ENCODE measurements at places on chromosomes 16 and 17. TPM values are rescaled to one million over a fixed set of nuclear protein-coding genes. Genes with fewer than 3 reads are reported as not detected.

ATP2C2 gene
- not detected for total RNA-seq

TANC2 gene
- total RNA-seq, result 44.4 TPM

CCDC200 gene
- not detected for total RNA-seq

CHAD gene
- not detected for total RNA-seq

DLX4 gene
- not detected for total RNA-seq

CEP95 gene
- total RNA-seq, result 73.9 TPM

USP32 gene
- 49.6 TPM for total RNA-seq

HSD3B7 gene
- 42.9 TPM for total RNA-seq

KRTAP2-3 gene
- total RNA-seq, result not detected

PRDM7 gene
- not detected for total RNA-seq

DLG4 gene
- total RNA-seq, result 7.3 TPM

BFAR gene
- total RNA-seq, result 78.3 TPM

FBXL19 gene
- 7.4 TPM for total RNA-seq

HOXB4 gene
- total RNA-seq, result 2.1 TPM

FBXO39 gene
- total RNA-seq, result not detected

PARD6A gene
- total RNA-seq, result 3.7 TPM

CD300H gene
- not detected for total RNA-seq

TNFRSF17 gene
- not detected for total RNA-seq

OTOP3 gene
- not detected for total RNA-seq

MMP25 gene
- not detected for total RNA-seq

APOBR gene
- 4.5 TPM for total RNA-seq

ADAP2 gene
- total RNA-seq, result 64.2 TPM

CD300A gene
- total RNA-seq, result 11.8 TPM

KRT222 gene
- 8.0 TPM for total RNA-seq

RETREG3 gene
- 54.4 TPM for total RNA-seq

UTS2R gene
- not detected for total RNA-seq

ZNF750 gene
- total RNA-seq, result not detected

GRAPL gene
- 3.6 TPM for total RNA-seq

CCL17 gene
- not detected for total RNA-seq

MPV17L gene
- 11.5 TPM for total RNA-seq

ASB16 gene
- total RNA-seq, result not detected

ZG16B gene
- not detected for total RNA-seq

MILR1 gene
- 6.1 TPM for total RNA-seq

SLC12A3 gene
- not detected for total RNA-seq

SLC5A2 gene
- not detected for total RNA-seq

SLC2A4 gene
- 5.7 TPM for total RNA-seq

MMP28 gene
- total RNA-seq, result 71.7 TPM
